ENCODE measurements at places on chromosomes 5 and 9.
A peak's percentile ranks its signal among the peaks of the same experiment; 100 is the strongest.

DNA sequence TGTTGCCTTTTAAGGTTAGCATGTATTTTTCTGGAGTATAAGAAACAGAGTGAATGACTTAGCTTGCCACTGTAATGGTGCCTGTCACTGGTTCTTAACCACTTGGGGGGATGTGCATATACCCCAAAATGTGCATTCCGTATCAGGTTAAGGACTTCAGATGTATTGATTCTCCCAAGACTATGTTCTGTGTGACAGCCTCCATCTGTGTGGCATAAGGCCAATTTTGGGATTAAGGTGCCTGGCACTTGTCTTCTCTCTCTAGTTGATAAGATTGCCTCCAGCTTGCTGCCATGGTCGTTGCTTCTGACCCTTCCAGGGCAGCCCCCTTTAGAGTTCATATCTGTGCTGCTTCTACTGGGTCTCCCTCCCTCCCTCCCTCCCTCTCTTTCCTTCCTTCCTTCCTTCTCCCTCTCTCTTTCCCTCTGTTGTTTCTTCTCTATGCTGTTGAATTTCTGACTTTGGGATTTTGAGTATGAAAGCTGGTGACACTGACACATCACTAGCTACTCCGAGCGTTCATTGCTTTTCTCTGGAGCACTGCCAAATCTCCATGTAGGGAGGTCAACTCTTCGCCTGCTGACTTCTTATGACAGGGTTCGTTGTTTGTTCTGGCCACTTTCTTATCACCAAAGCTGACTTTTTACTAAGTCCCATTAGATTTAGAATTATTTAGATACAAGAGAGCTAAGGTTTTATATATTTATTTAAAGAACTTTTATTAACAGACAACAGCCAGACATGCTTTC, 31.0 kb downstream of the TNFAIP8 start:
- no peak for DNase-seq

DNA sequence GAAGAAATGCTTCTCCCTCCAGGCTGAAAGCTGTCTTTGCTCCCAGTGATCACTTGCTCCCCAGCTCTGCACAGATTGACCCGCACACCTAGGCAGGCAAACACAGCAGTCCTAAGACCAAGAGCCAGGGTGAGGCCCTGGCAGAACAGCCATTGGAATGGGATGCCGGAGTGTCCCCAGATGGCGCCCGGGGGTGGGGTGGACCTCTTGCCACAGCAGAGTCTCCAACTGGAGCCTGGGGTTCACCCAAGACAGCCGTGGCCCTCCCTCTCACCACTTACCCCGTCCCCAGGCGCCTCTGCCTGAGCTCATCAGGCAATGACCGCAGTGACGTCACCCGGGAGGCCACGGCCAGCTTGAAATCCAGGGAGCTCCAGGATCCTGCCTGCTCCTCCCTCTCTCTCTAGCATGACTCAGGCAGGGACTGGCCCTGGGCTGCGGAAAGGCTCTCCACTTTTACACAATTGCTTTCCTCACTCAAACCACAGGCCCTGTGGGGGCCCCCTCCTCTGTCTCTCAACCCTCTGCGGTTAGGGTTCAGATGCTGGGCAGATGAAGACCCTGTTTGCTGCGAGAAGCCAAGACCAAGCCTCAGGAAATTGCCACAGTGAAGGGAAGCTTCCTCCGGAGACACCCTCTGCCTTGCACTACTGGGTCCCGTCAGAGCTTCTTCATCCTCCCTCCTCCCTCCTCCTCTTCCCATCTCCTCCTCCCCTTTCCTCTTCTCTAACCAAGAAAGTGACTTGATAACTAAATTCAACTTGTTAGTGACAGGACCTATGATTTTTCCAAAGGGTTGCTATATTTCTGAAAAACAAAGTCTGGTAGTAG, 24.3 kb upstream of the PTGES start:
- DNase-seq: no peak

GRCh38 chr5:41435276-41435675, 75.1 kb downstream of the PLCXD3 start:
- DNase-seq: no peak

DNA sequence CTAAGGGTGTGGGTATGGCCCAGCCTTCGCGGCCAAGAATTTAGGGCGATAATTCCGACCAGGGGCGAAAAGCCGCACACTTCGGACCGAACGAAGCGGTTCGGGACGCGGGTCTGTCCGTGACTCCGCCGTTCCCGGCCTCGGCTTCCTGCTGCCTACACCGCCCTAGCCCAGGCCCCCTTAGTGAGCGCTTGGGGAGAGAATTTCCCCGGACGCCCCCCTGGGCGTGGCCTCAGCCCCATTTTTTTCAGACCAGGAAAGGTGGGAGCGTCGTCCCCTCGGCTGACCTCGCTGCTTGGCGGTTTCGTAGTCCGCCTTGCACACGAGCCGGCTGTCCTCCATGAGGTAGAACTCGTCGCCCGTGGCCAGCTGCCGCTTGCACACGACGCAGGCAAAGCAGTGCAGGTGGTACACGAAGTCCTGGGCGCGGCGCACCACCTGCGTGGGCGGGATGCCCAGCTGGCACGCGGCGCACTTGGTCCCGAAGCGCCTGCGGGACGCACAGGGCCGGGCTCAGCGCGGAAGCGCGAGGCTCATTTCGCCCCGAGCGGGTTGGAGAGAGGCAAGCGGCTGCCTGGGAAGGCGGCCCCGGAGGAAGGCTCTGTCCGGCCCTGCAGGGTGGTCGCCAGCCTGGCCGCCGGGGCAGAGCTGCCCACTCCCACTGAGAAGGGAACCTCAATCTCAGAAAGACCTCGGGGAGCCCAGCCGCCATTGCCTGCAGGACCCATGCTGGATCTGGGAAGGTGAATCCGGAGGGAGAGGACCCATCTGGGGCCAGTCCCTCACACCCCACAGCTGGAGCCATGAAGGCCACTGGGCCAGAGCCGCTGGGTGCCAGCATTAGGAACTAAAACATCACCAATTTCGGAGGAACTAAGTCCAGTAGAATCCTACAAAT, 5.3 kb downstream of the LHX3 start:
- no peak for DNase-seq

GRCh38 chr5:173303878-173304590, 24.2 kb downstream of the STC2 start:
- no peak for DNase-seq

- DNase-seq: no peak
Observed at GRCh38 chr9:113368348-113368981, 8.3 kb downstream of the HDHD3 start.

DNA sequence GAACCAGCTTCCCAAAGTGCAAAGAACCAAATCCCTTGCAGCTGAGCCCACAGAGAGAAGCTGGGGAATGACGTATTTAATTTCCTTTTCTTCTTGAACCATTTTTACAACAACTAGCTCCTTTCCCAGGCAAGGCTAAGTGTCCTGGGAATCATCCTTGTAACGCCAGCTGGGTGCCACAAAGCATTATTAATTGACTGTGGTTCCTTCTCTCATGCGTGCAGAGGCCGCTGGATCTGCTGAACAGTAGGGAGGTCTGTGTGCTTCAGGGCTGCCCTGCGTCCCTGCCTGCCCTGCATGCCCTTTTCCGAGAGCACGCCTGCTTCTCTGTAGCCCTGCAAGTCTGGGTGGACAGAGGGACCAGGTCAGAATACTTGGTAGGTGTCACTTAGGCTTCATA, 124.1 kb upstream of the OTULINL start:
- DNase-seq: peak; percentile 20

DNA sequence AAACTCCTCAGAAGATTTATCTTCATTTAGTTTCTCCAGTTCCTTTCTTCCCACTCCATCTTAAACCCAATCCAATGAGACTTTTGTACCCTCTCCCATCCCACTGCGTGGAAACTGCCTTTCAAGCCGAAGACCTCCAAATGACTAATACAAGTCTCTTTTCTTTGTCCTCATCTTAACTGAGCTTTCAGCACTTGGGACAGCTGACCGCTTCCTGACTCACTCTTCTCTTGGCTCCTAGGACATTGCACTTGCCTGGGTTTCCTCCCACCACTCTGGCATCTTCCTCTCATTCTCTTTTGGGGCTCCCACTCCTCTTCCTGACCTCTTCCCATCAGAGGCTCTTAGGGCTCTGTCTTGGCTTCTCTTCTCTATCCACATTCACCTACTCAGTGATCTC, 243.7 kb downstream of the HSPA4 start:
- no peak for DNase-seq
